Left hindlimb (tissue), 1 donor: ENCODE measurements at places on chromosomes 3 and 15.

DNA sequence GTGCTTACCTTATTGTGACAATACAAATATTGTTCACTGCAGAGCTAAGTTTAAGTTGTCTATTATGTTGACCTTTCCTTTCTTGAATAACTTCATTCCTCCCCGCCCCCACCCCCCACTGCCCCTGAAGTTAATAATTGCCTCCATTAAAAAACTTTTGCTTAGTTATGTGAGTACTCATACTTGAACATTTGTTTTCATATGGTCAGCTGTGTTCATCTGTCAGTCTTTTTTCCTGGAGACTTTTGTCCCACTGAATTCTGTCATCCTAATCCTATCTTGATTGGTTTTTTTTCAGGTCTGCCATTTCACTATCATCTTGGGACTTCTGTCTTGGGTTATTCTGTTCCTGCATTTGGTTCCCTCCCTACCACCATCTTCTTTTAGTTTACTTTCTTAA is 8.5 kb downstream of the SLC25A36 start:
- DNase-seq = no peak

DNA sequence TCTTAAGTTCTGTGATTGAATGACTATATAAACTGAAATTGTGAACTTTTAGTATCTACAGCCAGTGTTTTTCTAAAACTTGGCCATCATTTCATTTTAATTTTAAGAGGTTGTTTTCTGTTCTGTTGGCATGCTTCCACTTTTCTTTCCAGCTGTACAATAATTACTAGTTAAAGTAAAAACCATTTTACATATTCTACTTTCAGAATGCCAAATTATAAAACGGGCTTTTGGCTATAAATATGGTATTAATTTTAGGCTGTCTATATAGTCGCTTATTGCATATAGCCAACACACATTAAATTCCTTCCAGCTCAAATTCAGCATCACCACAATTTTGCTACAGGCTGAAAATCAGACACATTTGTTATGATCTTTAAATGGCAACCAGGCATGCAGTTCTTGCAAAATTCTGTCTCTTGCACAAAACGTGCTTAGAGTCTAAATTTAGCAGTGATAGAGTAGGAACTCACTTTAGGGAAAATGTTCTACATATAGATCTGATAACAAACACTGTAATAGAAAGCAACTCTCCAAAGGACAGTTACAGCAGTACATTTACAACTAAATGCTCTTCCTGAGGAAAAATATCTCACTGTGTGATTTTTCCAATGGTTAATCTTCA is 81.1 kb downstream of the BTD start:
- no peak for DNase-seq

DNA sequence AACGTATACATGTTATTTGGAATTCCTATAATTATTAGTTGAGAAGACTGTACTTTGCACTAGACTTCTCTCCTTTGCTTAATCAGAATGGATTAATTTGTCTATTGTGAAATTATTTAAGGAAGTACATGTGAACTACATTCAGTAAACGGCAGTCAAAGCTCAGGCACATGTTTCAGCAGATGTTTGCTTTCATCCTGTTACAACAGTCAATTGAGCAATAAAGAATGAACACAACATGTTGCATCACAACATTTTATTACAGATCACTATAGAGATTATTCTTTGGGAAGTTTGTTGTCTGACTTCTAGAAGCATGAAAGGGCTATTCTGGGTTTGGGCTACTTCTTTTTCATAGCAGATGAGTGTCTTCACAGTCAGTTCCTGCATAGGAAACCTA is 39.2 kb downstream of the RAB27A start:
- no peak for DNase-seq

- peak; percentile 67 for DNase-seq
These were observed 1.3 kb downstream of the TCF12 start for GRCh38 chr15:56919609-56920366.

DNA sequence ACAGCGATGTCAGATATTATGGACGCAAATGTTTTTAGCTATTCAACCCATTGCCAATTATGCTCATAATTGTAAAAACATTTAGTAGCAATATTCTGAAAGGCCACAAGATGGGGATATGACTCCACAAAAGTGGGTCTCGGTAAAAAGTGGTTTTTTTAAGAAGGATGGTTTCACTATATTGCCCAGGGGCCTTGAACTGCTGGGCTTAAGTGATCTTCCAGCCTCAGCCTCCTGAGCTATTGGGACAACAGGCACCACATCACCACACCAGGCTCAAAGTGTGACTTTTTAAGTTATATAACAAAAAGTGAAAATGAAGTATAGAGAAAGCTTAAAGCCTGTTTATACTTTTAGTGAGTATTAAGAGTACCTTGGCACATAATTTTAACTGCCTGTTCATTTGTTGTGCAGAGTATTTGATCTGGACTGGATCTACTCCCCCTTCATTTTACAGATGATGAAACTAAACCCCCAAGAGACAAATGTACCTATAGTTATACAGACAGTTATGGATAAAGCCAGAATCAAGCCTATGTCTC is 9.4 kb downstream of the NAA50 start:
- DNase-seq = no peak

DNA sequence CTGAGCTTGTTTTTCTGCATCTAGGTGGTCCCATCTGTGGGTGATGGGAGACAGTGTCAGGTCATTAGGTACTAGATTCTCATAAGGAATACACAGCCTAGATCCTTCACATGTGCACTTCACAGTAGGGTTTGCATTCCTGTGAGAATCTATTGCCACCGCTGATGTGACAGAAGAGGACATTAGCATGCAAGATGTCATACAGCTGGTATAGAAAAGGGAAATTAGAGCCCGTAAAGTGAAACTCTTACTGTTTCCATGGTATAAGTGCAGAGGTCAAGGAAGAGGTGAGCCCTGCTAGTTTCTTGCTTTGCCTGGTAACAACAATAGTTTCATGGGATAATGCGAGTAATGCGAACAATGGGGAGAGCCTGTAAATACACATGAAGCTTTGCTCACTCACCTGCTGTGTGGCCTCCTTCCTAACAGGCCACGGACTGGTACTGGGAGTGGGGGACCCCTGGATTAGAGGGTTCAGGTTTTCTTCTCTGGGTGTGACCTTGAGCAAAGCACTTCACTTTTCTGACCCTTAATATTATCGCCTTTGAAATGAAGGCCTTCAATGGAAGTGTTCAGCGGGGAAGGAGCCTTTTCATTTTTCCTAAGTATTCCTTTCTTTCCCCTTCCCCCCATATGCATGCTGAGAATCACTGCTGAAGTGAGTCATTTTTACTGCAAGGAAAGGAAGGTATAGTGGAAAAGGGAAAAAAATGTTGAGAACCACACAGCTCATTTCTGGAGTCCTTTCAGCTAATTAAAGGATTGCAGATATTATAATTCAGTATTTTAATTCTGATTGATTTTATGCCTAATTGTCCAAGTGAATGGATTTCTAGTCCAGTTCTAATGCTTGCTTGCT is 286.4 kb downstream of the UBE2E2 start:
- no peak for DNase-seq

GRCh38 chr15:65339920-65340319 is 35.4 kb downstream of the RNU5B-1 start:
- no peak for DNase-seq

- no peak for DNase-seq
These were observed 150.3 kb downstream of the ALCAM start for GRCh38 chr3:105516972-105517371.

DNA sequence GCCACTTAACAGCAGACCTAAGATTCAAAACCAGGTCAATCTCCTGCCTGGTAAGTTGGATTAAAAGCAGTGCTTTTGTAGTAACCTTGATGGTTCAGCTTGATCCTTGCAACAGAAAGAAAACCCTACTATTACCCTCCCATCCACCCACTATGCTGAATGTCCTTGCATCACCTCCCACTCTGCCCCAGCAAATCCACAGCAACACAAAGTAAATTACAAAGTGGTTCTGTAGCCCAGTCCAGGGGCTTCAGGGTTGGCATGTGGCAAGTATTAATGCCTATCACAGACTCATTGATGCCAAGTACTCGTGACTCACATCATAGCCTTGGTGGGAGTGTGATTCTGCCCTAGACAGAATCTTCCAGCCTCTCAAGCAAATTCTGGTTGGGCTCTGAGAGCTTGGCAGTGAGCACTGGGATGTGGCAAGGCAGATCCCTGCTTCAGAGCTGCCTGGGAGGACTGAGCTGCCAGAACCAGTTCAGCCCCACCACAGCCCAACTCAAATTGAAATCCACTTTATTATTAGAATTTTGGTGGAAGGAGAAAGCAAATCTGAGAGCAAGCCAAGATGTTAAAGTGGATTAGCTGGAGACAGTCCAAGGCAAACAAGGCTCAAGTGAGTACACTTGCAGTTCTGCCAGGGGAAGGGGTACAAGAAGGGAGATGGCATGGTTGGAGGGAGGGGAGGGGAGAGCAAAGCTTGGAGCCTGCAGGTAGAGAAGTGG is 225.8 kb upstream of the UMPS start:
- DNase-seq = peak; percentile 74

- DNase-seq = no peak
These were observed 38.4 kb upstream of the UBE2E2 start for GRCh38 chr3:23164746-23165145.

DNA sequence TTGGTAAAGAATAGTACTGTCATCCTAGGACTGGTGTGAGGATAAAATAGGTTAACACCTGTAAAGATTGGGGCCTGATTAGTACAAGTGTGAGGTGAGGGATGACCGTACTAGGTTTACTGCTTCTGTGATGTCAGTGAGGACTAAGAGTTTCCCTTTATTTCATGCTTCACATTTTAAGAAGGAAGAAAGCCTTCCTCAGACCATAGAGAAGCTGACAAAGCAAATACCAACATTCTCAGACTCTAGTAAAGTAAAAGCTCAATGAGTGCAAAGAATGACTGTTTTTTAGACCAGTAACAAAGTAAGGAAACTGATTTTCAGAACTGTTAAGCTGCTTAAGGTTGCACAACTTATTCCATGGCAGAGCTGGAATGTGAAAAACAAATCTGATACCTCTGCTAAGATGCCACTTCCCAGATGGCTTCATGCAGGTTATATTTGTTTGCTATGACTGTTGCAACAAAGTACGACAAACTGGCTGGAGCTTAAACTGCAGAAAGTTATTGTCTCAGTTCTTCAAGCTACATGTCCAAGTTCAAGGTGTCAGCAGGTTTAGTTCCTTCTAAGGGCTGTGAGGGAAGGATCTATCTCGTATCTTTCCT is 354.9 kb downstream of the RSL24D1 start:
- no peak for DNase-seq

DNA sequence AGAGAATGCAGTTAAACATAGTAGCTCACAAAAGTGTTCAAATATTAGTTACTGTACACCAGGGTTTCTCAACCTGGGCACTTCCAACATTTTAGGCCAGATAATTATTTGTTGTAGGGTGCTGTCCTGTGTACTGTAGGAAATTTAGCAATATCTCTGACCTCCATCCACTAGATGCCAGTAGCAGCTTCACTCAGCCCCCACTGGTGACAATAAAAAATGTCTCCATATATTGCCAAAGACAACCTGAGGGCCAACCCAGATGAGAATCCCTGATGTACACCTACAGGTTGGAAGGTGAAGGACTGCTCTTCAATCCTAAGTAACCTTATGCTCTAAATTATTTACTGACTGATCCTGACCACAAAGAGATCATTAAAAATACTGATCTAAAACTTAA is 32.5 kb downstream of the DCUN1D1 start:
- DNase-seq = no peak

- no peak for DNase-seq
These were observed 30.0 kb downstream of the CCNL1 start for GRCh38 chr3:157129803-157130466.

DNA sequence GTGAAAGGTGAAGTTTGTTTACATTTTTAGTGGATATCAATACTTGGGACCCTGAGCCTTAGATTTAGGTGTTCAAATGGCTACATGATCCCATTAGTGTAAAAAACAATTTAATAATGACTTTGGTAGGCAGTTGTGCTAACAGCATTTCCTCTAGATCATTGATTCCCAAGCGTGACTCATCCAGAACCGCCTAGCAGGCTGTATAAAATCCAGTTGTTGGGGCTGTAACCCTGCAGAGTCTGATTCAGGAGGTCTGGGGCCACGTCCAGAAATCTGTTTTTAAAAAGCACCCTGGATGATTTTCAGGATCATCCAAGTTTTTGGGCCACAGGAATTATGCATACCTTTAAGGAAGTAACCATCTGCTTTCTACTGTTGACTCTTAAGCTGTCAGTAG is 156.4 kb downstream of the TP63 start:
- DNase-seq = no peak

- DNase-seq = no peak
These were observed 100.9 kb downstream of the CLSTN2 start for GRCh38 chr3:140035871-140036270.

DNA sequence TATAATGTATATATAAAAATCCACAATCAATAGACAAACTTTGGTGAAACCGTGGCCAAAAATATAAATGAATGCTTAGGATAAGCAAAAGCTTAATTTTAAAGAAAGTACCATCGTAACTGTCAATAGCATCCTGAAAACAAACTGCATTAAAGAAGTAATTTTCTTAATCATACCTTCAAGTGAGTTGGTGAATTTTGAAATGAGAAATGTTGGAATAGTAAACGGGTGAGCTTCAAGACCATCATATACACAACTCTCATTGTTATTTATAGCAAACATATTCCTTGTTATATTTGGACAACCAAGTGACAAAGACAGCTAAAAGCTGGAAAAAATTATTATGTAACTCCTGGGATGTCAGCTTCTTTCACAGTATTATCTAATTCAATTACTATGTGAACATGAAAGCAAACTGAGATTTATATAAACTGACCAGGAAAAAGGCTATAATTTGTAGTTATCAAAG is 3.7 kb downstream of the DAZL start:
- DNase-seq = no peak

DNA sequence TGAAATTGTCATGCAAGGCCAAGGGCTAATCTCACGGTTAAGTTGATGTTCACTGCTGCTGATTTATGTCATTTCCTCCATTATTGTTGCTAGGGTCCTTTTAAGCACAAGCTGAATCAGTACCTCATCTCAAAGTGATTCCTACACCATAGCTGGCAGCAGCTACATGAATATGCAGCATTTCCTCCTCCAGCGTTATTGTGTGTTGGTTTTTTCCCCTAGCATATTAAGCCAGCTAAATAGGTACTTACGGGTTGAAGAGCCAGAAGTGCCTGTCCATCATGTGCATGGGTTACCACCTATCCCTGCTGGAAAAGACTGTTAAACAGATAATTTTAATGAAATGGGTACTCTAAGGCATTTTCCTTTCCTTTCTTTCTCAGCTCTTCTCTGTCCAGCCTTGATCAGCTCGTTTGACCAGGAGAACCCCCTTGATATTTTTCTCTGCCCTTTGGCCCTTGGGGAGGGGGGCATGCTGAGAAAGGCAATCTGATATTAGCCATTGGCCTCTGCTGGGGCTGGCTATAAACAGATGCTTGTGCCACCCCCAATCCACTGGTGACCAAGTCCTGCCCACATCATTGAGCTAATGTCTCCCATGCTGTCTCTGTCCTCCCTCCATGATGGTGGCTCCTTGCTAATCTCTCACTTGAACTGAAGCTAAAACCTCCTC is 115.6 kb upstream of the PLXNA1 start:
- no peak for DNase-seq

- no peak for DNase-seq
These were observed 897.3 kb downstream of the ROBO1 start for GRCh38 chr3:78870484-78870883.

- DNase-seq = no peak
These were observed 6.5 kb downstream of the FES start for GRCh38 chr15:90890839-90891238.

- no peak for DNase-seq
These were observed 310.0 kb downstream of the SHQ1 start for GRCh38 chr3:72538070-72538745.

- DNase-seq = no peak
These were observed 177.5 kb downstream of the SUCNR1 start for GRCh38 chr3:152050903-152051302.

GRCh38 chr3:189372243-189372642 is 200.5 kb downstream of the TPRG1 start:
- DNase-seq = no peak

- no peak for DNase-seq
These were observed 32.7 kb downstream of the HDC start for GRCh38 chr15:50232791-50233190.
